Hematopoietic multipotent progenitor cell treated with erythropoietin and hydrocortisone succinate and interleukin-3 and kit ligand, for 15 days (in vitro differentiated cells): ENCODE measurements at places on chromosomes 13 and 19.
A peak's percentile ranks its signal among the peaks of the same experiment; 100 is the strongest.

DNA sequence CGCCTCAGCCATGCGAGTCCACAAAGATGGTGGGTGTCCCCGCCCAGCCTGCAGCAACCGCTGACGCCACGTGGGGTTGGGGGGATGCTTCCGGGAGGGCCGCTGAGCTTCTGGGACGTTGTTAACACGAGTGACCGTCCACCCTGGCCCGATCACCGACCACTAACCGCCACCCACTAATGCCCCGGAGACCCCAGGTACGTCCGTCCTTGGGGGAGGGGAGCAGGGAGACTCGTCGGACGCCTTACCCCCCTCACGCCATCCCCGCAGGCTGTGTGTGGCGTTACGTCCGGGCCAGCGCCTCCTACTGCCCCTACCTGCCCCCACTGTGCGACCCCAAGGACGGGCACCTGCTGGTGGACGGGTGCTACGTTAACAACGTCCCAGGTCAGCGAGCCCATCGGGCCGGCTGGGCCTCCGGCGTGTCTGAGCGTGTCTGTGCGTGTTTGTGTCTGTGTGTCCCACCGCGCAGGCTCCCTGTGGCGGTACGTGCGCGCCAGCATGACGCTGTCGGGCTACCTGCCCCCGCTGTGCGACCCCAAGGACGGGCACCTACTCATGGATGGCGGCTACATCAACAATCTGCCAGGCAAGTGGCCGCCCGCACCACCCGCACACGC is 21.3 kb downstream of the PNPLA6 start:
- no peak for DNase-seq

DNA sequence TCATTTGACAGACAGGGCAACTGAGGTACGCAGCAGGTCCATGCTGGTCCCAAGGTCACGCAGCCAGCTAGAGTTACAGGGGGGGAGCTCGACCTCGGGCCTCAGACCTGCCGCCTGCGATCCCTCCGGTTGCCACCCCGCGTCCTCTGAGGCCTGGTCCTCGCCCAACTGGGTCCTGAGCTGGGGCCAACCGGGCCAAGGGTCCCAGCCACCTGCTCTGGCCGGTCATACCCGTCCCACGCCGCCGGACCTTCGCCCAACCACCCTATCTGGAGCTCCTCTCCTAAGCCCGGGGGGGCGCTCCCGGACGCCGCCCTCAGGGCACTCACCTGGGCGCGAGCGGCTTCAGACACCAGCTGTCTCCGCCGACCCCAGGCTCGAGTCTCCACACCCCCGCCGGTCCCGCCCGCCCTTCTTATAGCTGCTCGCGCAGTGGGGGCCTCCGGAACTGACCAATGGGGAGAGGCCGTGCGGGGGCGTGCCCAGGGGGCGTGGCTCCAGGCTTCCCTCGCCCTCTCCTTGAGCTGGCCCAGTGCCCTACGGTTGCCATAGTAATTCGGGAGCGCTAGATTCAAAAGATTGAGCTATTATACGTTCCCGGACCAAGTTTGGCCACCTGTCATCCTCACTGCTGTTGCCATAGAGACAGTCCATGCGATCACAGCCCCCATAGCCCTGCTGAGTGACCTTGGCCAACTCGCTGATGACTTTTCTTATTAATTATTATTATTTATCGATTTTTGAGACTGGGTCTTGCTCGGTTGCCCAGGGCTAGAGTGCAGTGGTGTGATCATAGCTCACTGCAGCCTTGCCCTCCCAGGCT is at the start of gene PLIN5:
Gene PLIN5 (minus strand): TSS at position 389 of the 823 bp plus-strand sequence. CDS start 1,150 bp downstream, outside the sequence.
- DNase-seq: peak; percentile 69

GRCh38 chr13:98984983-98985382 is 7.1 kb upstream of the DOCK9 start:
- no peak for DNase-seq

- DNase-seq: no peak
Measured at GRCh38 chr13:62085337-62086229, 669.9 kb upstream of the PCDH20 start.

DNA sequence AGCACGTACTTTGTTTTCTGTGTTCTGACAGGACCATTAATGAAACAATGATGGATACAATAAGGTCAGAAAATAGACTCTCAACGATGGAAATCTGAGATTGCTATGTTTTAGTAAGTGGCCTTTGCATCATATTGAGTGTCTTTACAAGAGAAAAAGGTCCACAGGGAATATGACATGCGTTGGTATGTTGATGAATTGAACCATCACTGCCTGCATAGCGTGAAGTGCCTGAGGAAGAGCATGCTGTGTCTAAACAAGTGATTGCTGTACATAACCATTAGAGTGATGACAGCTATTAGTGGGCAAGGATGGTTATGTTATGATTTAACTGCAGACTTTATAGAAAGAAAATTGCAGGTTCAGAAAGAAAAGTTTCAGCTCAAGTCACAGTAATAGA is 623.2 kb downstream of the SLITRK5 start:
- DNase-seq: no peak

DNA sequence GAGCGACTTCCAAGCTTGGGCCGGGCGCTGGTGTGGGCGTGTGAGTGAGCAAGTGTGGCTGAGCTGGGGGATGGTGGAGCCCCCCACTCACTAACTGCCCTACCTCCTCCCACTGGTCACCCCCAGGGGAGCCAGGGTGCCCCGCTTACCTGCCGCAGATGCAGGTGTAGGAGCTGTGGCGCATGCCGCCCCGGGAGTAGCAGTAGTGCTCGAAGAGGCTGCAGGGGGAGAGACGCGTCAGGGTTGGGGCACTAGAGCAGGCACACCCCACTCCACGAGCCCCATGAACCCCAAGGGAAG is 39.9 kb downstream of the CEBPG start:
- no peak for DNase-seq

GRCh38 chr13:45372189-45373161 is 31.5 kb upstream of the TPT1 start:
- no peak for DNase-seq

DNA sequence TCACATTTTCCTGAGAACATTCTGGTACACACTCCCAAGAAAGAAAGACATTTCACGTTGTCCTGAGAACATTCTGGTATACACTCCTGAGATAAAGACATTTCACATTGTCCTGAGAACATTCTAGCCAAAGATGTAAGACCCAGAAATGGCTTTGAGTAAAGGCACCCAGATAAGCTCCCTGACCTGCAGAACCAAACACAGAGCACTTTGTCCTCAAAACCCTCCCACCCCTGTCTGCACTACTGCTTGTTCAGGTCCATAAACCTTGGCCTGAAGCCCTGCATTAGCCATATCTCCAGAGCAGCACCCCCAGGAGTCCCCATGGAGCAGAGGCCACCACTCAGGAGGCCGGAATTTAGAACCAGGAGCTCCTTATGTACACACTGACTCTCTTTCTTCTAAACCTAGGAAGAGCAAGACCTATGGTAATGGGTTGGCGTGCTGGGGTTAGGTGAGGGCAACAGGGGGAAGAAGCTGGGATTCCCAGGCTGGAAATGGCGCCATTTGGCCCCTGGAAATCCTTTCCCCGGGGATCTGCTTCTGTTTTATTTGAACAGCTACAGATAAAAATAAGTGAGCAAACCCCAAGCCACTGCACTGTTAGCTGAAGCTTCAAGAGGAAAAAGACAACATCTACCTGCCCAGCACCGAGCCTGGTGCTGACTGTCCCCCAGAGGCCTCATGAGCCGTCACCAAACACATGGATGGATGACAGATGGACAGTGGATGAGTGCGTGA is 13.7 kb downstream of the GAS6 start:
- DNase-seq: no peak

DNA sequence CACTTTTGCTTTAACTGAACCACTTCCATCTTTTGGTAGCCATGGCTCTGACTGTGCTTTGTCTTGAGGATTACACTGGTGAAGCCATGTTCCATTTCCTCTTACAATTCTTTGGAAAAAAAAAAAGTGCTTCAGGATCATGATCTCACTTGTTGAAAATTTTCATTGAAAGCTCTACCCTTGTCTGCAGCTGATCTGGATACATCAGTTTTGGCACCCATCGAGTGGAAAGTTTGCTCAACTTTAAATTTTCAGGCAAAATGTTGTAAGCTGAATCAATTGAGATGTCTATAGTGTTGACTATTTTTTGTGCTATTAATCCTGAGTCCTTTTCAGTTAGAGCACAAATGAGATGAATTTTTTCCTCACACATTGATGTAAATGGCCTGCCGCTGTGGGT is 48.3 kb upstream of the RFXAP start:
- DNase-seq: no peak

- DNase-seq: no peak
Measured at GRCh38 chr13:78299832-78300623, 303.3 kb downstream of the POU4F1 start.

DNA sequence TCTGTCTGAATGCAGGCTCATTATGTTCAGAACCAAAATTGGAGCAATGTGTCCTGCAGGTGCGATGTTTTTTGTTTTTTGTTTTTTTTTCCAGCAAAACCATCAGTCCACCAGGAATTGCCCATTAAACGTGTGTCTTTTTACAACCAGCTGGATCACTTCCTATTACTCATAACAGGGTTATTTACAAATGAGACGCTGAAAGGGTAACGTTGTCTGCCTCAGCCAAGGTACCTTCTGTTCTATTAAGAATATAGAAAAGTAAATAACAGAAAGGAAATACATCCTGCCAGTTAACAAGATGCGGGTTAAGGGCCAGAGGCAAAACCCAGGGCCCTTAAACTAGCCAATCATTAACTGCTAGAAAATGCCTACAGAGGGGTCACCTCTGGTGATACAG is 590.4 kb downstream of the TBC1D4 start:
- DNase-seq: no peak

DNA sequence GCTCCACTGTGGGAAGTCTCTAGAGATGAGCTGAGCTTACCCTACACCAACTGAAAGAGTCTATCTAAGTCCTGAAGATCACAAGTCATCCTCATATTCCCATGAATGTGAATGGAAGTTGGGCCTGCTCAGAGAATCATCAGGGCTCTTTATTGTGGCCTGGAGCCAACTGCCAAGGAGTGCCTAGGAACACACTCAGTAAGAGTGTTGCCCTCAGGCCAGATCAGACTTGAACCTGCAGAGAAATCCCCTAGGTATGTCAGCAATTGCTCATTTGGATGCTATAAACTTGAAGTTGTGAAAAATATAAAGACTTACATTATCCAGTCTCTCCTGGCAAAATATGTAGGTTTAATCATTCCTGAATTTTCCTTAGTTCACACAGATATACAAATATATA is 1070.2 kb downstream of the EFNB2 start:
- no peak for DNase-seq

DNA sequence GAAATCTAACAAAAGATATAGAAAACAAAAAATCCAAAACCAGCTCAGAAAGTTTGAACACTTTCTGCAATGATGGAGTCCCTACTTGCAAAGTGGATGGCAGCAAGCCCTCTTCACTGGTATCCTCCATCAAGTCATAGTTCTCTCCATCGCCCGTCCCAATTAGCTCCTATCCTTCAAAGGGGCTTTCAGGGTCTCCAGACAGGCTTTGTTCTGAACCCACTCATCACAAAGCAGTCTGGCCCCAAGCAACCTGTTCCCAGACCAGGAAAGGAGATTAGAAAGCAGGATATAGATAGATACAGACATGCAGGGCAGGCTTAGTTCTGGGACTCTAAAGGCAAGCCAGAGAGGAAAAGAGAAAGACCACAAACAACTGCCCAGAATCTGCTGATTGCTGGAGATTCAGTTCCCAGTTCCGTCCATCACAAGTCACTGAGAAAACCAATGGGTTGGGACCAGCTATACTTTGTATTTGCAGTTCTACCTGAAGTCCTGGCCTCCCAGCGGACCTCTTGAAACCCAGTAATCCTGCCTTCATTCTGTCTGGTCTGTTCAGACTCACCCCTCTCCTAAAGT is 47.2 kb upstream of the EPHX3 start:
- DNase-seq: no peak

GRCh38 chr19:10192922-10193321 is 1.8 kb downstream of the DNMT1 start:
- no peak for DNase-seq

GRCh38 chr19:3310711-3311110 is 55.7 kb upstream of the NFIC start:
- DNase-seq: no peak

GRCh38 chr13:28581451-28581850 is 77.5 kb upstream of the POMP start:
- no peak for DNase-seq

DNA sequence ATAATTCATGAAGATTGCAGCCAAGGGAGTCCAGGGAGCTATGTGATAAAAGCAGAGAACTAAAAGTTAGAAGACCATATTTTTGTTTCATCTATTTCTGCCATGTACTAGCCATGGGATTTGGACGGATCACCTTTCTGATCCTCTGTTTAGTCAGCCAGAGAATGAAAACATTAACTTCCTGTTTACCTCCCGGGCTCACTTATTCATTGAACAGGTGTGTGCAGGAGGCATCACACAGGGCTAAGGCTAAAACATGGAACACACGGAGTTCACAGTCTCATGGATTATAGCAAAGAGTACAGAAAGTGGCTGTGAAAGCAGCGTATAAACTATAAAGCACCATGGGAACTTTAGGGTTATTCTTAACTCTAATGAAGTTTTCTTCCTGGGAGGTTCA is 96.8 kb downstream of the GPR12 start:
- DNase-seq: no peak

DNA sequence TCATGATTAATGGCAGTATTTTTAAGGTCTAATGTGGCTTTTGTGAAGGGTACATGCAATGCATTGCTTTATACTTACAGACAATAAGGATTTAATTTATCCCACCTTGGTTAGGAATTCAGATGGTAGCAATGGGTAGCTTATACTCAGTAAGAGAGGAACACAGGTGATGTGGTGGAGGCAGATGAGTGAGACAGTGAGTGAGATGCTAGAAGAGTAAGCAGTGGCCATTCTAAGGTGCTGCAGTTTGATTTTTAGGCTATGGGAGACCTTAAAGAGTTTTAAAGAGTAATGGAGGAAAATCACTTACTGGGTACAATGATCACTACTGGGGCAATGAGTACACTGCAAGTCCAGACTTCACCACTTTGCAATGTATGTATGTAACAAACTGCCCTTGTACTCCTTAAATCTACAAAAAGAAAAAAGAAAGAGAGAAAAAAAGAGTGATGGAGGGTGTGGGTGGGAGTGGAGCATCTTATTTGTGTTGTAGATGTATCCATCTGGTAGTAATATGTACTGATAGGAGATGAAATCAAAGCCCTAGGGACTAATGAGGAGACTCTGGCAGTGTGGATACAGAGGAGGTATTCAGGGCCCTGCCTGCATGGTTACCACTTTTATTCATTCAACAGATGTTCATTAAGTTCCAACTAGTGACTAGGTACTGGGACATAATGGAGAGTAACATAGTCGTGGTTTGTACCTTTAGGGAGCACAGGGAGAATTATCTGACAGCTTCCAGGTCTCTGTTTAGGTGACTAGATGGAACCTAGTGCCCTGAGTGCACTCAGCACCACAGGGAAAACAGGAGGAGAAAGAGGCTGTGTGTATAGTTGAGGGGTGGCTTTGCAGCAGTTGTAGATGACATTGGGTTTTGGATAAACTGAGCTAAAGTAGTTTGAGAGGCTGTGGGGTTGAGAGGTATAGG is 99.0 kb downstream of the GPC6 start:
- no peak for DNase-seq

GRCh38 chr13:72023895-72024294 is 156.9 kb upstream of the DACH1 start:
- no peak for DNase-seq

GRCh38 chr13:113796964-113797676 is 38.1 kb downstream of the TMEM255B start:
- DNase-seq: no peak

- no peak for DNase-seq
Measured at GRCh38 chr13:94236872-94237271, 242.6 kb downstream of the DCT start.
